H9 (cell line): ENCODE measurements at places on chromosomes 3 and 15. TPM values are rescaled to one million over a fixed set of nuclear protein-coding genes. Genes with fewer than 3 reads are reported as not detected.

Gene PAK6
- total RNA-seq: 7.0 and 7.4 TPM in 2 replicates

GRCh38 chr3:70811880-70812279 lies 499.4 kb upstream of the MDFIC2 start:
- no peak for DNase-seq
- H3K27me3 ChIP-seq: no peaks in the 10 kb centered on the region
- H3K27ac ChIP-seq: no peak overlapping the region
- peaks cover 5% of the 10 kb centered on the region; the same call in 2 of the 3 replicates for H3K36me3 ChIP-seq
- H3K4me1 ChIP-seq: no peaks in the 10 kb centered on the region

Gene NXPE3
- 15.9 and 16.6 TPM in 2 replicates for total RNA-seq

Gene CDC25A
- total RNA-seq: 83.3 and 84.5 TPM in 2 replicates

DNA sequence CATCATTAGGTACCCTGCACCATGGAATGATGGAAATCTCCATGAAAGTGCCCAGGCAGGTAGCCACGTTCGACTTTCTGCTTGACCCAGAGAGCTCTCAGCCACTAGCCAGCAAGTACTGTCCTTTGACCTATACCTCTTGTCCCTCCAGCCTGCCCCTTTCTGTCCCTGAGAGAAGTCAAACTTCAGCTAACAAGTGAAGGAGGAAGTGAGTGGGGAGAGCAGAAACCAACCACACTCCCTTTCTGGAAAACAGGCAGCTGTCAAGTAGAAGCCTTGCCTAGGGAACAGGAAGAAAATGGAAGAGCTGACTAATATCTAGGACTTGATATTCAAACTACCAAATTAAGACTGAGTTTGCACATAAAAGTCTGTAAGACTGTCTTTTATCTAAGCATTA lies 30.3 kb upstream of the FSTL1 start:
- no peaks in the 10 kb centered on the region for H3K27me3 ChIP-seq
- H3K4me1 ChIP-seq: no peaks in the 10 kb centered on the region; the same call in 1 of the 2 replicates
- no peak for DNase-seq

DNA sequence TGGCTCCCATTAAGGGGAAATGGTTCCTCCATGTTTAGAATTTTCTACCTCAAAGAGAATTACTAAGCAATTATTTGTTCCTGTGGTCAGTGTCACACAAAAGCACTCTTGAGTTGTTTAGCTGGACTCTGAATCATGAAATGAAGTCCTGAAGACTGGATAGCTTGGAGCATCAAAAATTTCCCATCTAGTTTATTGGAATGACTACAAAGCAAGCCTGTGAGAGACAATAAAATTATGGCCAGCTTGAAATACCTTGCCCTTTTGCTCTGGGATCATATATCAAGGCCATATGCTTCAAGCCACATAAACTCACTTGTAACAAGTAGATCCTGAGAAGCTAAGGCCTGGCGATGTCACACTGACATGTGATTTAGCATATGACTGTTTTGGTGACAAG lies 292.3 kb downstream of the TIGIT start:
- H3K36me3 ChIP-seq: no peaks in the 10 kb centered on the region
- H3K27ac ChIP-seq: no peak overlapping the region
- no peaks in the 10 kb centered on the region for H3K27me3 ChIP-seq
- H3K4me3 ChIP-seq: no peak overlapping the region
- no peaks in the 10 kb centered on the region; the same call in 1 of the 2 replicates for H3K4me1 ChIP-seq
- DNase-seq: no peak

DNA sequence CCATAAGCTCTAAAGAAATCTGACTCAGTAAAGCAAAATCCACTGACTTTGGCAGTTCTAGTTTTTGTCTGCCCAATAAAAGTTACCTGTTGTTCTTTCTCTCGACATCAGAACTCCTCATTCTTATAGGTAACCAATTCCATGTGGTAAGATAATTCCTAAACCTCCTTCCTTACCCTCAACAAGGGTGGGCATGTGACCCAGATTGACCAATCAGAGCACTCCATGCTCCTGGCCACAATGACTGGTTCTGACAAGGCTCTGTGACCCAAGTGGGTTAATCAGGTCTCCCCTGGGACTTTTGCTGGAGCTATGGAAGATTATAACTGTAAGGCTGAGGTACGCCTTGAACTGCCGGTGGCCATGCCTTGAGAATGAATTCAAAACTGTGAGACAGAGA lies 31.7 kb downstream of the LINS1 start:
- DNase-seq: no peak
- H3K27me3 ChIP-seq: no peaks in the 10 kb centered on the region
- H3K4me1 ChIP-seq: no peaks in the 10 kb centered on the region
- no peak overlapping the region for H3K4me3 ChIP-seq

DNA sequence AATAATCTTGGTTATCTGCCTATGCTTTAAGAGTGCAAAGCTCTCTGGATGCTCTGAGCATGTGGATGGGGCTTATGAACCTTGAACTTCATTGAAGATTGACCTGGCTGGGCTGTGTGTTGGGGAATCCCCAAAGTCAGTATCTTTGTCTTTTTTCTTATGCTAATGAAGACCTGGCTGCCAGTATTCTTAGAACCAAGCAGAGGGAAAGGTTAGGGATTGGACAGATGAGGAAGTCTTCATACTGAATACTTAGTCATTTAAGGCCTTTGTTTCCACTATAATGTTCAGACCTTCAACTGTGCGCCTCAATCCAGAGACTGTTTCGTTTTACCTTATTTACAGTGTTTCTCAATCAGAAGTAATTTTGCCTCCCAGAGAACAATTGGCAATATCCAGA lies 42.5 kb upstream of the CMTM7 start:
- H3K4me3 ChIP-seq: no peak overlapping the region
- no peak for DNase-seq
- H3K27me3 ChIP-seq: no peaks in the 10 kb centered on the region
- H3K27ac ChIP-seq: no peak overlapping the region
- peaks cover 8% of the 10 kb centered on the region for H3K4me1 ChIP-seq
- no peaks in the 10 kb centered on the region for H3K36me3 ChIP-seq

Gene LARP6
- 15.1 and 18.9 TPM in 2 replicates for total RNA-seq

GRCh38 chr15:74370471-74370870 lies 3.0 kb upstream of the CYP11A1 start:
- H3K4me3 ChIP-seq: no peak overlapping the region
- H3K27ac ChIP-seq: no peak overlapping the region
- H3K4me1 ChIP-seq: no peaks in the 10 kb centered on the region; the same call in 1 of the 2 replicates
- no peaks in the 10 kb centered on the region for H3K36me3 ChIP-seq

Gene CACNA1D
- total RNA-seq: 1.9 and 3.5 TPM in 2 replicates

- no peak overlapping the region for H3K4me3 ChIP-seq
- no peak for DNase-seq
- H3K27me3 ChIP-seq: no peaks in the 10 kb centered on the region
- peaks cover 11% of the 10 kb centered on the region for H3K36me3 ChIP-seq
Measured at GRCh38 chr15:49015896-49016295, 30.4 kb downstream of the SECISBP2L start.

DNA sequence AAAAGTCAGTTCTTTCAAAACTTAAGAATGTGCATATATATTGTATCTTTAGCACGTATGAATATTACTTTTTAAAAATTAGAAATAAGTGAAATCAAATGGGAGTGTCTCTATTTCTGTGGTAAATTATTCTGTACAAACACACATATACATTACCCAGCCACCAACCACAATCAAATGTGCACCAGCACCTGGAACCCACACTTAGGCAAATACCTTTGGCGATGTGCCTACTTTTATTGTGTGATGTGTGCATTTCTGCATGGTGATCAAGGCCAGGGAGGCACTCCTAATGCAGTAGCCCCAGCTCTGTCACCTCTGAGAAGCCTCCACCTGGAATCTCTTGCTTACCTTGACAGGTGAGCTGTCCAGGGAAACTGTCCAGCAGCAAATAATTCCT lies 76.9 kb downstream of the PIK3R4 start:
- no peak overlapping the region for H3K4me3 ChIP-seq
- H3K4me1 ChIP-seq: no peaks in the 10 kb centered on the region
- no peak overlapping the region for H3K27ac ChIP-seq
- H3K27me3 ChIP-seq: no peaks in the 10 kb centered on the region

DNA sequence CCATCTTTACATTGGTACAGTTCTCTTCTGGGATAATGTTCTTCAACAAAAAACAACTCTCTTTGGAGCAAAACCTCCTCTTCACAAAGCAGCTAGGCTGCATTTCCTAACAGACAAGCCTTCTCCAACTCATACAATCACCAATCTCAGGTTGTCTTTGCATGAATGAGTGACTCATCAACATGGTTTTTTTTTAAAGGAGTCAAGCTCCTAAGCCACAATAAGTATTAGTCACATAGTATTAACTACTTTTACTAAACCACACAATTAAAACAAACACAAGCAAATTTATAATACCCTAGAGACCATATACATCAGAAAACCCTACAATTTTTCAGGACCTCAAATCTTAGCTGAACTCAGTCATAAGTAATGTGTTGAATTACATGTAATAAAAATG lies 137.4 kb downstream of the TBC1D5 start:
- H3K4me3 ChIP-seq: no peak overlapping the region
- H3K27ac ChIP-seq: no peak overlapping the region
- no peaks in the 10 kb centered on the region for H3K27me3 ChIP-seq

DNA sequence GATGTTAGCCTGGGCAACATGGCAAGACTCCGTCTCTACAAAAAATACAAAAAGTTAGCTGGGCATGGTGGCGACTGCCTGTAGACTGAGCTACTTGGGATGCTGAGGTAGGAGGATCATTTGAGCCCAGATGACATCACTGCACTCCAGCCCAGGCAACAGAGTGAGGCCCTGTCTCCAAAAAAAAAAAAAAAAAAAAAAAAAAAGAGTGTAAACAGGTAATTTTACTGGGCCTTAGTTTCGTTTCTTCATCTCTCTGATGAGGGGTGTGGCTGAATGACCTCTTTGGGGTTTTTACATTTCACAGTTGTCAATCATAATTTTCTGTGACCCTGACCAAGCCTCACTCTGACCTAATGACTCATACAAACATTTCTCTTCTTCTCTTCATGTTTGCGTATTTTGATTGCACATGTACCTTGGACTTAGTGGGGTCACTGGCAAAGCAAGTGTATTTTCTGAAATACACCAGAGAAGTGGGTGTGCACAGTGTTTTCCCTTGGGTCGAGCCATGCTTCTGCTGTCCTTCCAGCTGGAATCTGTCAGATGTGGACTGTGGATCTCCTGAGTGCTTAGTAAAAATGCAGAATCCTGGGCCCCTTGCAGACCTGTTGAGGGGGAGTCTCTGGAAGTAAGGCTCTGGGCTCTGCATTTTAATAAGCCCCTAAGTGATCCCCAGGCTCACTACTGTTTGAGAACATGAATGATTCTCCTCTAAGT lies 140.5 kb downstream of the FNDC3B start:
- H3K4me3 ChIP-seq: no peak overlapping the region
- no peak overlapping the region for H3K27ac ChIP-seq
- H3K4me1 ChIP-seq: peaks cover 10% of the 10 kb centered on the region; the same call in 1 of the 2 replicates

- no peaks in the 10 kb centered on the region for H3K36me3 ChIP-seq
- no peaks in the 10 kb centered on the region for H3K4me1 ChIP-seq
- DNase-seq: no peak
- H3K4me3 ChIP-seq: no peak overlapping the region
Measured at GRCh38 chr15:57640930-57641682, 49.4 kb downstream of the MYZAP start.

DNA sequence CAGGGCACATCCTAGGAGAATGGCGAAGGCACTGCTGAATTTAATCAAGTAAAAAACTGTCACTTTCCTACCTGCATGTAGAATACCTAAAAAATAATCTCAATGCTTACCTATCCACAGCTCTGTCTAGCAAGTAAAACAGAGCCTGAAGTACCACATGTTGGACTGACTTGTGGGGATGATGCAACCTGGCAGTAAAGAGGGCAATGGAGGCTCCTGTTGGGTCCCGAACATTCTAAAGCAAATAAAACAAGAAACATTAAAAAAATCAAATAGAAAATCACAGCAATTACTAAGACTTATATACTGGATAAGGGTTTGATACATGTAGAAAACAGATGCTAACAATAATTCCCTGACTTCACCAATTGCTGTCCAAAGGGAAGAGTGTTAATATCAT lies 56.1 kb downstream of the PTPN9 start:
- no peak overlapping the region for H3K4me3 ChIP-seq
- no peak overlapping the region for H3K27ac ChIP-seq
- H3K36me3 ChIP-seq: peaks cover 67% of the 10 kb centered on the region

GRCh38 chr3:117261983-117262421 lies 552.4 kb downstream of the TUSC7 start:
- H3K27me3 ChIP-seq: no peaks in the 10 kb centered on the region
- no peak for DNase-seq
- H3K27ac ChIP-seq: no peak overlapping the region
- H3K36me3 ChIP-seq: no peaks in the 10 kb centered on the region

Gene CALML4
- 8.2 and 11.8 TPM in 2 replicates for total RNA-seq

DNA sequence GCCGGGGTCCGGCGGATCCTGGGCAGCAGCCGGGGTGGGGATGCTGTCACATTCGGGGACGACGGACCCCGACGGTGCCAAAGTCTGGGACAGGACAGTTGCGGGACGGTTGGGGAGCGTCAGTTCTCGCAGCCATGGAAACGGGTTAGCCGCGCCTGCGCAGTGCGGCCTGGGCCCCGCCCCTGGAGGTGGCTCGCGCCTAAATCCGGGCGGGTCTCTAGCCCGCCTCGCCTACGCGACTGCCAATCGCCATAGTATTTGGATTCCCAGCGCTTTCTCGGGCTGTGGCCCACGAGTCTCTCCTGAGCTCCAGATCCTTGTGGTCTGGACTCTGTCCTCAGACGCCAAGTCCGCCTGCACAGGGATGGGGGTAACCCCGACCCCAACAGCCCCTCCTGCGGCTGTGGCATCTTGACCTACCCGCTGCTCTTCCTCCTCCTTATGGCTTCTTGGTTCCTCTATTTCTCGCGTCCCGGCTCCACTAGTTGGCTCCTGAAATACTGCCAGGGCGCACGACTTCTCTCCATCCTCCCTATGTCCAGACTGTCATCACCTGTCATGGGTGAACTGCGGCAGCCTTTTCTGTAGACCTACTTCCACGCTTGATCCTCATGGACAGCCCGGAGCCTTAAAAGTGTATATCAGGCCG lies at the start of gene ZMYND10:
TSS of gene ZMYND10 (minus strand) at position 147 of the 649 bp plus-strand sequence. CDS start 153 bp downstream, outside the sequence.
- H3K4me1 ChIP-seq: no peaks in the 10 kb centered on the region
- peaks cover 15% of the 10 kb centered on the region for H3K36me3 ChIP-seq
- peaks cover 11% of the 10 kb centered on the region; the same call in 1 of the 2 replicates for H3K27me3 ChIP-seq
- peak within 1 kb of the TSS; percentile 57 for H3K4me3 ChIP-seq
- peak; percentile 87 for DNase-seq
- H3K27ac ChIP-seq: no peak within 1 kb of the TSS

Gene CATSPER2
- 1.6 and 4.6 TPM in 2 replicates for total RNA-seq

Gene TNFAIP8L3
- 0.22 and 0.31 TPM in 2 replicates for total RNA-seq

Gene ATOSA
- 3.3 and 5.8 TPM in 2 replicates for total RNA-seq

GRCh38 chr15:55564347-55565145 lies 23.6 kb downstream of the PYGO1 start:
- DNase-seq: peak; percentile 34
- no peaks in the 10 kb centered on the region for H3K27me3 ChIP-seq
- H3K27ac ChIP-seq: no peak overlapping the region
- H3K36me3 ChIP-seq: peaks cover 5% of the 10 kb centered on the region; the same call in 1 of the 2 replicates
- H3K4me3 ChIP-seq: no peak overlapping the region
- no peaks in the 10 kb centered on the region for H3K4me1 ChIP-seq
